ENCODE measurements at places on chromosomes 11 and 22. TPM values are rescaled to one million over a fixed set of nuclear protein-coding genes. Genes with fewer than 3 reads are reported as not detected.

Gene CCDC87
- 0.51 TPM for total RNA-seq

Gene LARGE2
- total RNA-seq = 3.0 TPM

Gene MPZL2
- not detected for total RNA-seq

Gene PARVA
- total RNA-seq = 15.0 TPM

Gene GP1BB
- 8.3 TPM for total RNA-seq

Gene TPBGL
- 2.3 TPM for total RNA-seq

Gene OSBP2
- 18.3 TPM for total RNA-seq

Gene C22orf15
- total RNA-seq = not detected

Gene SHANK2
- 23.0 TPM for total RNA-seq

Gene PPM1F
- 40.1 TPM for total RNA-seq

Measured in glutamatergic neuron (in vitro differentiated cells).